ENCODE measurements at places on chromosomes 2 and 18. TPM values are rescaled to one million over a fixed set of nuclear protein-coding genes. Genes with fewer than 3 reads are reported as not detected.

GRCh38 chr18:69981948-69982347 is 34.3 kb upstream of the CD226 start:
- DNase-seq, result no peak

DNA sequence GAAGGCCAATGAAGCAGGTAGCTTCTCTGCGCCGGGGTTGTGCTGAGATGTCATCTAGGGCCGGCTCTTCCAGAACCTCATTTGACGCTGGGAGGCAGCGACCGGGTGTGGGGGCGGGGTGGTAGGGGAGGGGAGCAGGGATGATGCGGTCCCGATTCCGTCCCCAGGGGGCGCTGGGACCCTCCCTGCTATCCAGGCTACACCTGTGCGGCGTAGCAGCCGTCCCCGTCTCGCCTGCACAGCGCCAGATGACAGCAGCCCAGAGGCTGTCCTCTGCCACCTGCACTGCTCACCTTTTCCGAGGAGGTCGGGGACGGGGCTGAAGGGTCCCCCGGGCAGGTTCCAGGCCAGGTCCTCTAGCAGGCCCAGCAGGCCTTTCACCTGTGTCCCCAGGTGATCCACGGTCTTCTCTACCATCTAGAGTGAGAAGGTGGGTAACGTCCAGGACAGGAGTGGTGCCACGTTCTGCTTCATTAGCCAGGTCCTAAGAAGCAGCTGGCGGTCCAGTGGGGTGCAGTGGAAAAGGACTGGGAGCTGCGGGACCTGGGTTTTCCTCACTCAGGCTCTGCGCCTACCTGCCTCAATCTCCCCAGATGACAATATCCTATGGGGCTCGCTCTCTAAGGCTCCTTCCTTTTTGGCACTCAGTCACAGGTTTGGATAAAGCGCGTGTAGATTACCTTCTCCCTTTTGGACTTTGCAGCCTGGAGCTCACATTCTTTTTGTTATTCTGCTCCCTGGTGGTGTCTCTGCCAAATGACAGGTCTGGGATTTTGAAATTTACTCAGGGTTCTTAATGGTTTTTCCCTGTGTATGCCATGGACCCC is 56.0 kb upstream of the RAB6C start:
- no peak for DNase-seq

GRCh38 chr2:47158576-47158975 is 3.5 kb upstream of the STPG4 start:
- no peak for DNase-seq

DNA sequence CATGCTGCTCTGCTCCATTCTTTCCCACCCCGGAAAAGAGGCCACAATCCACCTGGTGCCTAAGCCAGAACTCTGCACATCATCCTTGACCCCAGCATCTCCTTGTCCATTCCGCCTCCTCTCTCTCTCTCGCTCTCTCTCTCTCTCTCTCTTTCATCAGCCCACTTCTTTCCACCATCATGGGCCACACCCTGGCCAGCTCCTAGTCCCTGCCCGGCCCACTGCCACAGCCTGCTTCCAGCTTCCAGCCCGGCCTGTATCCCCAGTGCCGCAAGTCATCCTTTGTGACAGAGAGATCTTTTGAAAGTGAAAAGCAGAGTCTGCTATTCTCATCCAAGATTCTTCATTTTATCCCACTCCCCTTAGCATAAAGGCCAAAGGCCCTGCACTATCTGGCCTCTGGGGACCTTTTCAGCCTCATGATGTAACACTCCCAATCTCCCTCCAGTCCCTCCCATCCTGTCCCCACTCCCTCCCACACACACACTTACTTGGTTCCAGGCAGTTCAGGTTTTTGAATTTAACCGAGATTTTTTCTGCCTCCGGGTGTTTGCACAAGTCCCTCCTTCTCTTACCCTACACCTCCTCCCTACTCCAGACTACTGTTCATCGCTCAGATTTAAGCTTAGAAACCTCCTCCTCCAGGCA is 214.0 kb downstream of the EN1 start:
- DNase-seq, result no peak

- no peak for DNase-seq
These were observed 169.2 kb downstream of the CDH20 start for GRCh38 chr18:61502472-61502871.

GRCh38 chr2:229660391-229660790 is 54.0 kb downstream of the DNER start:
- DNase-seq, result no peak

GRCh38 chr2:189370719-189371118 is 70.6 kb upstream of the WDR75 start:
- no peak for DNase-seq

DNA sequence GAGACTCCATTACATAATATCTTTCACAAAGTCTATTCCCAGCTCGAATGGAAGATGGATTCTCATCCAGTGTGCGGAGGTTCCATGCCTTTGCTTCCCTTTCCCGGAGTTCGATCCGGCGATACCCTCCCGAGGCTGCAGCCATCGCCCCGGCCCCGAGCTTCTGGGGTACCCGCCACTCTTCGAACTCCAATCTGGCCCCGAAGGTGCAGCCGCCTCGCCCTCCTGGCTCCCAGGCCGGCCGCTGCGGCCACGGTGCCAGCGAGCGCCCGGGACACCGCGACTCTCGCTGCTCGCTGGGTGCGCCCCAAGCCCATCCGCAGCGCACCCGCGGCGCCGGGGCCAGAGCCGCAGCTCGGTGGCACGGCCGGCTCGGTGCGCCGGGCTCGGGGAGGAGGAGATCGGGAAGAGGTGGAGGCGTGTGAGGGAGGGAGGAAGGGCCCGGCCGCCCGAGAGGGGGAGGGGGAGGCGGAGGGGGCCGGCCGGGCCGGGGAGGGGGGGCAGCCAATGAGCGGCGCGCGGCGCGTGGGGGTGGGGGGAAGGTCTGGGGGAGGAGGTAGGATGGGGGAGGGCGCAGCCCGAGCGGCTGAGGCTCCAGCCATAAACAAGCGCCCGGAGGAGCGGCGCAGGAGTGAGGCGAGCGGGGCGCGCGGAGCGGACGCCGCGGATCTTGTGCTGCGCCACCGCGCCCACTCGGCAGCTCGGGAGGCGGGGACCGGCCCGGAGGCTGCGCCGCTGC is at the start of gene CRIM1:
Gene CRIM1, plus strand, starts transcription at position 628 of the 739 bp plus-strand sequence. CDS start 515 bp downstream, outside the sequence.
- DNase-seq, result peak; percentile 92

GRCh38 chr18:34976534-34976898 is 64.7 kb upstream of the MAPRE2 start:
- peak; percentile 48 for DNase-seq

GRCh38 chr2:208982831-208983230 is 441.0 kb upstream of the MAP2 start:
- no peak for DNase-seq

DNA sequence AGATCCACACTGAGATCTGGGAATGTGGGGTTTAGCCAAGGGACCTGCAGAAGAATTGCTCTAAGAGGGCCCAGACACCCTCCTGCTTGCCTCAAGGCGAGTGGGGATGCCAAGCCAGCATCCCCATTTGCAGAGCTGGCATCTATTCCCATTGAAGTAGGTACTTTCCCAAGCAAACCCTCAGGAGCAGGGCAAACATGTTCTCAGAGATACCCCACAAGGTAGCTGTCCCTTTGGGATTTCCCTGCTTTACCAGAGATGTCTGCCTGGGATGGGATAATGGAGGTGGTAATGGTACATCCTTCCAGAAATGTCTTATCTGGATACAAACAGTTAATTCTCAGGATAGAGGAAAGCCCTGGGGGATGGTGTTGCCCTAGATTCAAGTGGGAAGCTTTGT is 51.2 kb downstream of the GYPC start:
- DNase-seq, result no peak

DNA sequence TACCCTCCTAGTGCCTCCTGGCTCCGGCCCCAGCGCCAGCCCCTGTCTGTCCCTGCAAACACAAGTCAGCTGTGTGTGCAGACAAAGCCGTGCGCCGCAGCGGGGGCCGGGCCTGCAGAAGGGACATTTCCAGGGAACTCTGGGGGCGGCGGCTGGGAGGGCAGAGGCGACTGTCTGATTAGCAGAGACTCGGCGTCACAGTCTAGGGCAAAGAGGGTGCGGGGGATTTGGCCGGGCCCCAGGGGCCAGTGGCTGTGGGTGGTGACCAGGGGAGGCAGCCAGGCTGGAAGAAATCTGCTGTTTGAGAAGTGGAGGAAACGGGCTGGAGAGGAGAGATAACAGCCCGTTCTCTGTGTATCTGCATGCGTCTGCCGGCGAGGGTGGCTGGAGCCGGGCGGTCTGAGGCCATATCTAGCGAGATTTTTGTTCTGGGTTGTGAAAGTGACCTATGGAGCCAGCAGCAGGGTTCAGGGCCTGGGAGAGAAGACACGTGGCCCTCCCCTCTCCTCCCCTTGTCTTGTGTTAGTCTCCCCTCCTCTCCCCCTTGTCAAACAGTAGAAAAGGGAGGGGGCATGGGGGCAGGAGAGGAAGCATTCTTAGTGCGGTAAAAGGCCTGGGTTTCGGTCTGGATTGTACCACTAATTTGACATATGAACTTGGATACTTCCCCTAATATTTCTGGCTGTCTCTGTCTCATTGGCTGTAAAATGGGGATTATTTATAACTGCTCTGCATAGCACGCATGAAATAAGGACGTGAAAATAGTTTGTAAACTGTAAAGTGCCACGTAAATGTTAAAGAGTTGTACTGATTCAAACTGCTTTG is 169.4 kb downstream of the SMAD7 start:
- DNase-seq, result peak; percentile 94

DNA sequence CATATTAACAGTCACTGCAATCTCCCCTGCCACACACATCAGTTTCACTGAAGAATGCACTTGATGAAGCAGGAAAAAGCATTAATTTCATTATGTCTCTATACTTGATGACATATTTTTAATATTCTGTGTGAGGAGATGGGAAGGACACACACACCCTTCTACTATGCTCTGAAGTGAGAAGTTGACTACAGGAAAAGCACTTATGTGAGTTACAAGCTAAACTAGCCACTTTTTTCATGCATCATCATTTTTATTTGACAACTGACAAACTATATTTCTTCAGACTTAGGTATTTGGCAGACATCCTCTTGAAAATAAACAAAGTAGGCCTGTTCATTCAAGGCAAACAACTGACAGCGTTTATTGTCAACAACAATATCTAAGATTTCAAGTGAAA is 150.4 kb upstream of the ID2 start:
- DNase-seq, result no peak

GRCh38 chr2:30514134-30514847 is 67.2 kb downstream of the LCLAT1 start:
- no peak for DNase-seq

DNA sequence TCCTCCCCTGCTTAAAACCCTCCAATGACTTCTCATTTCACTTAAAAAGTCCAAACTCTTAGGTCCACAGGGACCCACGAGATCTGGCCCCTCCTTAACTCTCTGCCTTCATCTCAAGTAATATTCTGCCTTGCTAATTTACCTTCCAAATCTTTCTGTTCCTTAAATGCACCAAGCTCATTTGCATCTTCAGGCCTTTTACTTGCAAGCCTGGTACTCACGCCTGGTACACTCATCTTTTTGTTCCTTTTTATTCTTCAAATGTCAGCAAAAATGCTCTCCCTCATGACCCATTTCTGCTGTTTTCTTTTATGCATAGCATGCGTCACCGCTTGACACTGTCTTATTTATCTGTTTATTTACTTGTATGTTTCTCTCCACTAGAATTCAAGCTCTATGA is 2.7 kb upstream of the WIPF1 start:
- no peak for DNase-seq

DNA sequence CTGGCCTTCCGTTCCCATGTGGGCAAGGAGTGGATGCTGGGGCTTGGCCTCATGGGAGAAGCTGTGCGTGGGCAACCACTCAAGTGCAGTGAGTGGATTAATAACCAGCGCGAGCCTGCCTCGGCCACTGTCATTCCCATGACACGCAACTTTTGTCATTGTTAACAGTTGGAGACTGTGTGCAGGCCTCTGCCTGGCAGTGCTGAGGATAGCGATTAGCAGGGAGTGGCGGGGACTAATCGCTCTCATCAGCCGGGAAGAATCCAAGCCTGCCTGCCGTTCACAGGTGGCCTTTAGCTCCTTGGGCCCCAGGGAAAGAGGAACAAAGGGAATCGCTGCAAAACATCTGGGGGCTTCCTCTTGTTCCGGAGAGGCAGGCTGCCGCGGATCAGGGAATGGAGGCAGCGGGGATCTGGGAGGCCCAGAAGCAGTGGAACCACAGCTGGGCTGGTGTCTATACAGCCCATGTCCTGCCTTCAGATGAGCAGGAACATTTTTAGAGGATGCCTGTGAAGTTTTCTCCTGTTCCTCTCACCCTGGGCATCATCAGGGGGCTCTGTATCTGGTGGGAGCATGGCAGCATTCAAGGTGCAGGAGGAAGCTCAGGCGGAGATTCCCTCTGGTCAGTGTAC is 53.8 kb downstream of the CTIF start:
- DNase-seq, result no peak

- no peak for DNase-seq
These were observed 10.7 kb upstream of the CD226 start for GRCh38 chr18:69958422-69958821.

- DNase-seq, result no peak
These were observed 37.7 kb upstream of the RNF103 start for GRCh38 chr2:86661333-86661732.

DNA sequence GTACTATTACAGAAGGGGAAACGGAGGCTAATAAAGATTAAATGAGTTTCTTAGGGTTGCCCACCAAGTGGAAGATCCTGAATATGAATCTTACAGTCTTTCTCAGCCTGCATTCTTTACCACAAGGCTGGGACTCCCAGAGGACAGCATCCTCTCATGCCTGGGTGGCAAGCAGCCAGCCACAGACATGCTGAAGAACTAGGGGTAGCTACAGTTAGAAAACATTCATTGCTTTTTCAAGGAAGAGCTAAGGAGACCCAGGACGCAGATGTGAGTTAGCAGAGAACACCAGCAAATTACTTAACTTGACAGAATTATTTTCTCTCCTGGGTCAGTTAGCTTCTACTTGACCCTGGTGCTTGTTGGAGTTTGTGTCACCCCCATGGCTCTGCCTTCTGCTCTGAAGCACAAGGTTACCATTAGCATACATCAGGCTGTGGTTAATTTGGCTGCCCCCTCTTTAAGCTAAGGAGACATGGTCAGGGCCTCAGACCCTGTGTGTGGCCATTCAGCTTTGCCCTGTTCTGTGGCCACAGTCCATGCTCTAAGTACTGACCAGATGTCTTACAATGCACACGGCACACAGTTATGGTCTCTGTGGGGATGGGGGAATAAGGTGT is 132.3 kb upstream of the TNP1 start:
- no peak for DNase-seq

DNA sequence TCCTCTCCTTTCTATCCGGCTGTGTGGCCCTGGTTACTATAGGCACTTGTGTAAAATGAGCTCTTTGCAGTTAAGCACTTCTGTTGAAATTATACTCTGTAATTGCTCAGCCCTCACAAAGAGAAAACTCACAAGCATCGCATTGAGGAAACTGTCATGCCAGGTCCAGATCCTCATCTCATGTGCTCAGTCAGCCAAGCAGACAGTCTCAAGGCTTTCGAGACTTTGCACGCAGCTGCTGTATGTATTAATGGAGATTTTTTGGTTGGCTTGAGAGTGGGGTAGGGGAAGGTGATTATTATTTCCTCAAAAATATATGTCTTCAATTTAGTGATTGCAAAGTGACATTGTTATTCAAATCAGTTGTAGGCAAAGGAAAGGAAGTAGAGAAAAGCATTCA is 33.0 kb upstream of the PHLPP1 start:
- DNase-seq, result no peak

- DNase-seq, result no peak
These were observed 5.3 kb upstream of the SFXN5 start for GRCh38 chr2:73076701-73077423.

GRCh38 chr18:78777992-78778391 is 201.6 kb upstream of the SALL3 start:
- no peak for DNase-seq

The MEP1B gene
- total RNA-seq, result not detected

The FAM228A gene
- total RNA-seq, result 0.22 TPM

The TWIST2 gene
- total RNA-seq, result 2.6 TPM

The MLPH gene
- total RNA-seq, result 79.0 TPM

The UBE2F gene
- 73.3 TPM for total RNA-seq
